ENCODE measurements at places on chromosomes 6 and 20.

- DNase-seq, result no peak
Observed at GRCh38 chr20:20073801-20074371, 21.6 kb downstream of the CFAP61 start.

DNA sequence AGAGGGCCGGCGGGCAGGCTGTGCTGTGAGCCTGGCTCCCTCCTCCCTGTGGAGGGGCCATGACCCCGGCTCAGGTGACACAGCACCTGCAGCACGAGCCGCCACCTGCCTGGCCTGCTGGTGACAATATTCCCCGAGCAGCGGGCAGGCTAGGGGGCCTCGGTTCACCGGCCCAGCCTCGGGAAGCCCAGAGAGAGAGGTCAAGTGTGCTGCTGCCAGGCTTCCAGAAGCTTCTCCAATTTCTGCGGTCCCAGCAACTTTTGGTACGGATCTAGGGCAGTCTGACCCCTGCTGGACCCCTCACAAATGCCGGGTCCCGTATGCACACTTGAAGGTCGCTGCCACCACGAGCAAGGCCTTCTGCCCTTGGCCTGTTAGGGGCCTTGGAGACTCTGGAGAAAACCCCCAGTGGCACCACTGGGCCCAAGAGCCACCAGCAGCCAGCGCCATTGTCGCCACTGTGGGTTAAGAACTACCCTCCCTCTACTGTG lies 38.6 kb upstream of the NOL4L start:
- no peak for DNase-seq

GRCh38 chr20:29878777-29879442 lies 1378.6 kb upstream of the DEFB115 start:
- DNase-seq, result no peak

DNA sequence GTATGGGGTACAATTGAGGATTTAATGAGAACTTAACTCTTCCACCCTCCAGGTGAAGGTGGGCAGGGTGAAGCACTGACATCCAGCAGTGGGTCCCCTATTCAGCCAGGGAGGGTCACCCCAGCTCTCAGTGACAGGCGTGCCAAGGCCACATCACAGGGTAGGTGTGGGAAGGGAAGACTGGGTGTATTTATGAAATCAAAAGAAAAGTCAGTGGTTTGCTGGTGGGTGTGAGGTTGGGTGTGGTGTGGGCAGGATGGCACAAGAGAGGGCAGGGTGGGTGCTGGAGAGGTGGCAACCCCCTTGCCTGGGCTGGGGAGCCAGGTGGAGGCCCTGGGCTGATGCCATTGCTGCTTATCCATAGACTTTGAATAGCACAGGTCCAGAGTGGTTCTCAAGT lies 16.6 kb downstream of the SYNDIG1 start:
- no peak for DNase-seq

GRCh38 chr6:82608781-82609180 lies 245.2 kb downstream of the TPBG start:
- DNase-seq, result no peak

DNA sequence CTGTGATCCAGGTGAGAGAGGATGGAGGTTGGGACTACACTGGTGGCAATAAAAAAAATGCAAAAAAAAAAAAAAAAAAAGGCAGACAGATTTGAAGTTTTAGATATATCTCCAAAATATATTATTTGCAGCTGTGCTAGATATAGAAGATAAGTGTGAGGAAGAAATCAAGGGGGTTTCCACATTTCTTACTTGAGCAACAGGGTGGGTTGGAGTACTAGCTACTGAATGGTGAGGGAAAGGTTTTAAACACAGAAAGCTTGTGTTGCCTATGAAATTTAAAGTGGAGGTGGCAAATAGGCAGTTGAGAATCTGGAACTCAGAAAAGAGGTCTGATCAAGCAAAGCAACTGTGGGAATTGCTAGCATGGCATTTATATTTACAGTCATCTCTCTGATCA lies 59.9 kb upstream of the GNRH2 start:
- DNase-seq, result no peak

- DNase-seq, result no peak
Observed at GRCh38 chr20:23131766-23132165, 45.6 kb upstream of the CD93 start.

DNA sequence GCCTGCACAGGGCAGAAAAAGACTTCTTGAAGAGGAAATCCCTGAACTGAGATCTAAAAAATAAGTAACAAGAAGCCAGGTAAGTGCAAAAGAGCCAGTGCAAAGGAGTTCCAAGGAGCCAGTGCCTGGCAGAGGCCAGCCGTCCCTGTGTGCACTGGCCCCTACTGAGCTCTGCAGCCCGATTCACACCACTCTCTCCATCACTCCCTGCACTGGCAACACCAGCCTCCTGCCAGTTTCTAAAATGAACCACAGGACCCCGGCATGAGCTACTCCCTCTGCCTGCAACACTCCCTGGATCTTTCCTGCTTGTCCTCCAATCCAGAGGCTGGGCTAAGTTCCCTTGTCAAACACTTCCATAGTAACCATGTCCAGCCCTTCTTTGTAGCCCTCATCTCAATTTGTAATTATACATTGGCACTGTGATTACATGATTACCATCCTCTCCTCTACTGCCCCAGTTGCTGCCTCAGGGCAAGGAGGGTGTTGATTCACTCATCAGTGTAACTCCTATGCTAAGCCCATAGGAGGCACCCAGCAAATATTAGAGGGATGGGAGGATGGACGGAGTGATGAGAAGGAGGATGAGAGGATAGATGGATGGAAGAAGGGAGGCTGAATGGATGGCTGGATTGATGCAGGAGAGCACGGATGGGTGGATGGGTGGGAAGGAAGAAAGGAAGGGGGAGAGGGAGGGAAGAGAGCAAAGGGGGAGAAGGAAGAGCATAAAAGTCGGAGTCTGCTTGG lies 49.3 kb downstream of the SIRPA start:
- DNase-seq, result no peak

DNA sequence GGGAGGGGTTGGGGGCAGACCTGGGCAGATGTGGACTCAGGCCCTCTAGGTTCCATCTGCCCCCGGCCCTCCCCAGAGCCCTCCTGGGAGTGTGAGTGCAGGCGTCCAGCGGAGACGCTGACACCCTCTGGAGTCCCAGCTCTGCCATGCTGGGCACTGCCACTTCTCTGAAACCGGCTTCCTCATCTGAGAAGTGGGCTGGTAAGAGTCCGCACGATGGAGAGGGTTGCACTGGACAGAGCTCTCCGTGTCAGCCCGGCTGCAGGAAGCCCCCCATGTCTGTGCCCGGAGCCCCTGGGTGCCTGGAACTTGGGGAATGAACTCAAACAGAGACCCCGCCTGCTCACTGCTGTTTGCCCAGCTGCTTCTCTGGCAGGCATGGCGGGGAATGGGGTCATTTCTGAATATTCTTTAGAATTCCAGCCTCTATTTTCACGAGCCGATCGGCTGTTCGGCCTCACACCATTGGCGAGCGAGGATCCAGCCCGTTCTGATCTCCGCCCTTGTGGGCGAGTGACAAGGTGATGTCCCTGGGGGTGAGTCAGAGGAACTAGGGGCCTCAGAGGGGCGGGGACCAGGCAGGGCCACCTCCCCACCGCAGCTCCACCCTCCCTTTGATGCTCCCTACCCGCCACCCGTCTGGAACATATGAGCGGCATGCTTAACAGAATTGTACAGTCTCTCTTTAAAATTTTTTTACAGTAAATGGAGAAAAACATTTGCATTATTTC lies 47.8 kb upstream of the GATA5 start:
- no peak for DNase-seq

- no peak for DNase-seq
Observed at GRCh38 chr20:38201356-38201755, 36.3 kb upstream of the TGM2 start.

DNA sequence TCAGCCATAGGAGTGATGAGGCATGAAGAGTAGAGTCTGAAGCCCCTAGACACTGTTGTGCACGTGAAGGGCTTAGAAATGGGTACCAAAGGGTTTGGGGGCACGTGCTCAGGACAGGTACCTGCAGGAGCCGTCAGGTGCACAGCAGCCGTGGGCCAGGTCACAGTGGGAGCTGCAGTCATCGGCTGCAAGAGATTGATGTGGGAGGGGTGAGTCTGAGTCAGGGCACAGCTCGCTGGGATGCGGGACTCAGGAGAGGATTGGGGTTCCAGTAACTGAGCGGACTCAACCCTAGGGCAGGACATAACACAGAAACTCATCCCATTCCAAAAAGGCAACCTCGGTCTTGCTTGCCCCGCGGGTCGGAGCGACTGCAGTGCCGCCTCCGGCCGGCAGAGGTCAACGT lies 1.1 kb downstream of the DLK2 start:
- DNase-seq, result no peak

GRCh38 chr6:130969791-130970491 lies 93.1 kb downstream of the EPB41L2 start:
- no peak for DNase-seq

DNA sequence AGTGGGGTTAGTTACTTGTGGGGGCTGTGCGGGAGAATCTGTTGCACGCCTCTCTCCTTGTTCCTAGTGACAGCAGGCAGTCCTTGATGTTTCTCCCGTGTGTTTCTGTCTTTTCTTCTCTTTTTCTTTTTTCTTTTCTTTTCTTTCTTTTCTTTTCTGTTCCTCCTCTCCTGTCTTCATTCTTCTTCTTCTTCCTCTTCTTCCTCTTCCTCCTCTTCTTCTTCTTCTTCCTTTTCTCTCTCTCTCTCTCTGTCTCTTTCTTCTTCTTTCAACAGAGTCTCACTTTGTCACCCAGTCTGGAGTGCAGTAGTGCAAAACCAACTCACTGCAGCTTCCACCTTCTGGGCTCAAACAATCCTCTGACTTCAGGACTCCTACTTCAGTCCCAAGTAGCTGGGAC lies 6.8 kb upstream of the AIG1 start:
- DNase-seq, result no peak

DNA sequence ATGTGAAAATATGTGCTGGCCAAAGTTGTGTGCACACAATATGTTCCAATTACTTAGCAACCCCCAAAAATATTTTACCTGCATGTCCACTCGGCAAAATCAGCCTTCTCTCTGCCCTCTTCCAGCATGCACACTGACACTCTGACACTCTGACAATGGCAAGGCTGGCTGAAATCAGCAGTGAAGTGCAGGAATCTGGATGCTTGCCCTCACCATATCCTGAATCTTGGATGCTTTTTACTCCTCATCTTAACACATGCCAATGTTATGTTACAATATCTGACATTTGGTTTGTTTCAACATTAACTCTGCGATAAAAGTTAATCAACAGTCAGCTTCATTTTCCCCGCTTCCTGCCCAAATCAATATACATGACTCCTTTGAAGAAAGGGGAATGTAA lies 203.2 kb downstream of the COL9A1 start:
- DNase-seq, result no peak

- DNase-seq, result no peak
Observed at GRCh38 chr6:6882592-6882991, 225.2 kb upstream of the RREB1 start.

GRCh38 chr20:22462975-22463914 lies 121.1 kb downstream of the FOXA2 start:
- no peak for DNase-seq

- DNase-seq, result no peak
Observed at GRCh38 chr6:16939839-16940238, 162.0 kb upstream of the STMND1 start.

DNA sequence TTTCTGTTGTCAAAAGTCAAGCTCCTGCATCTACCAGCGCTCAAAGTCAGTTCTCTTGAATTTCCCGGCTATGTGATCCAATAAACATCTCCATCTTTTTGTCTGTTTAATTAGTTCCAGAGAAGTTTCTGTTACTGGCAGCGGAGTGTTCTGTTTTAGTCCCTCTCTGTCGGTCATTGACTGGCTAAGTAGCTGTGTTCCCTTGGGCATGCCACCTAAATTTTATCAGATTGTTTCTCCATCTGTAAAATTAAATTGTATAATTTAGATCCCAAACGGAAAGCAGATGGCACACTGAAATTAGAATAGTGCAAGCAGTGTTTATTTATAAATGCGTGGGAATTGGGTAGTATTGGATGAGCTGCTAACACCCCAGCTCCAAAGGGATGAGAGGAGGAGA lies 29.7 kb upstream of the PRL start:
- DNase-seq, result no peak

- DNase-seq, result no peak
Observed at GRCh38 chr6:144339859-144340452, 54.8 kb downstream of the UTRN start.

DNA sequence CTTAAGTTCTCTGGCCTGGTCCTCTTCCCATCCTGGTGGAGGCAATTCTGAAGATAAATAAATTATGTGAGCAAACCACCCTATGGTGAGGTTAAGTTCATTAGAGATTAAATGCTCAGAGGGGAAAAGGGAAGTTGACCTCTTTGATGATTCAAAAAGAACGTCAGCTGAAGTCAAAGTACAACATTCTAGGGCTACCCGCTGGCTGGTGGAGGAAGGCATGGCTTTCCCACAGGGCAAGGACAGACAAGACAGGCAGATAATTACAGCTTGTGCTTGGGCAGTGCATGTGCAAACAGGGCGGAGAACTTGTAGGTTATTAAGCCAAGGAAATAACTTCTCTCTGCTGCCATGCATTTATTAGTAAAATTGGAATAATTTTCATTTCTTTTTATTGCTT lies 91.0 kb upstream of the SLC24A3 start:
- DNase-seq, result no peak

- no peak for DNase-seq
Observed at GRCh38 chr6:113439866-113440265, 417.3 kb upstream of the MARCKS start.

GRCh38 chr20:8209061-8209460 lies 77.0 kb downstream of the PLCB1 start:
- DNase-seq, result no peak

GRCh38 chr6:42118162-42119001 lies 24.0 kb downstream of the C6orf132 start:
- no peak for DNase-seq

GRCh38 chr6:143107911-143108761 lies 47.4 kb downstream of the AIG1 start:
- no peak for DNase-seq

DNA sequence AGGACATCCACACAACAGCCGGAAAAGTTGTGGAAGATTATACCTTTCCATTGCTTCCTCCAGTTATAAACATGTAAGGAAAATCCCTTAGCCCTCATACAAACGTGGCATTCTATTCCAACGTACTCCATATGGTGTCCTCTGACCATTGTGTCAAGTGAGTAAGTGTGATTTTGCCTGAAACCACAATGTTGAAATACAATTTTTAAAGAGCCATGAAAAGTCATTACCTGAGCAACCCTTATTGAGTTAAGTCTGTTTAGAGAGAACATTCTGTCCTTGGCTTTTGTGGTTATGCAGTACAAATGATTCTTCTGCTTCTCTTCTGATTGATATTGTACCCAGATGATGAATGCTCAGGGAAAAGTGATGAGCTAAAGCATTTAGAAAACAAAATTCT lies 530.1 kb downstream of the HAO1 start:
- no peak for DNase-seq

GRCh38 chr6:141925001-141925400 lies 207.7 kb upstream of the GJE1 start:
- DNase-seq, result no peak

DNA sequence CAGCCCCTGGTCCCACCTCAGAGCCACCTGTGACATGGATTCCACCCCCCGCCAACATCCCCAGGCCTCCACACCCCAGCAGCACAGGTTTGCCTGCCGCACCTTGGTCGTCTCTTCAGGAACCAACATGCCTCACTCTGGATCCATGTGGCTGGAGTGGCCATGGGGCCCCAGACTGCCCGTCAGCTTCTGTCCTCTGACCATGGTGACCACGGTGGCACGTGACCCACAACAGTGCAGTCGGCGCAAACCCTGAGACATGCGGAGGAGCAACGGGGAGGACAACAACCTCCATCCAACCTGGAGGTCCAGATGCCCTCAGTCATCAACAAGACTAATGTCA lies 85.6 kb downstream of the ANKRD60 start:
- no peak for DNase-seq

Data from stimulated activated CD8-positive, alpha-beta memory T cell treated with anti-CD3 and anti-CD28 coated beads, Interleukin-15, amount 100 ng/mL, for 24 hours (primary cell).